ENCODE measurements at places on chromosomes 1 and 21.

- DNase-seq: no peak
- no peak overlapping the region for H3K4me3 ChIP-seq
- H3K4me1 ChIP-seq: no peaks in the 10 kb centered on the region
- H3K36me3 ChIP-seq: no peaks in the 10 kb centered on the region
- H3K27ac ChIP-seq: no peak overlapping the region
Measured at GRCh38 chr1:220966041-220966440, 86.8 kb downstream of the HLX start.

DNA sequence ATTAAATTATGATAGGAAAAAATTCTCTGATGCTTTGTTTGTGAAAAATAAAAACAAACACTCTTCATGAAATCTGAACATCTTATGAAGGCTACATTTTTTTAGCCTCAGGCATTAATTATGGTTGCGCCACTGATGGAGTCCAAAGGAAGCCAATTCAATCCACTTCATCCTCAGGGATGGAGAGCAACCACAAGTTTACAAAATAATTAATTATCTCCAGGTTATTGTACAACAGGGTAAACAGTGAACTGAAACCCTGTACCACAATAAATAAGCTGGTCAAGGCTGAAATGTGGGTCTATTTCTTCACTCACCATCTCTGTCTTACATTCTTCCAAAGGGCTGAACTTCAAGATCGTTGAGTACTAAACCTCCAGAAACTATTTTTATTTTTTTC, 49.2 kb downstream of the MRPL39 start:
- peaks cover 13% of the 10 kb centered on the region for H3K36me3 ChIP-seq
- H3K4me1 ChIP-seq: peaks cover 18% of the 10 kb centered on the region
- no peak for DNase-seq
- H3K27ac ChIP-seq: no peak overlapping the region
- no peaks in the 10 kb centered on the region for H3K27me3 ChIP-seq

DNA sequence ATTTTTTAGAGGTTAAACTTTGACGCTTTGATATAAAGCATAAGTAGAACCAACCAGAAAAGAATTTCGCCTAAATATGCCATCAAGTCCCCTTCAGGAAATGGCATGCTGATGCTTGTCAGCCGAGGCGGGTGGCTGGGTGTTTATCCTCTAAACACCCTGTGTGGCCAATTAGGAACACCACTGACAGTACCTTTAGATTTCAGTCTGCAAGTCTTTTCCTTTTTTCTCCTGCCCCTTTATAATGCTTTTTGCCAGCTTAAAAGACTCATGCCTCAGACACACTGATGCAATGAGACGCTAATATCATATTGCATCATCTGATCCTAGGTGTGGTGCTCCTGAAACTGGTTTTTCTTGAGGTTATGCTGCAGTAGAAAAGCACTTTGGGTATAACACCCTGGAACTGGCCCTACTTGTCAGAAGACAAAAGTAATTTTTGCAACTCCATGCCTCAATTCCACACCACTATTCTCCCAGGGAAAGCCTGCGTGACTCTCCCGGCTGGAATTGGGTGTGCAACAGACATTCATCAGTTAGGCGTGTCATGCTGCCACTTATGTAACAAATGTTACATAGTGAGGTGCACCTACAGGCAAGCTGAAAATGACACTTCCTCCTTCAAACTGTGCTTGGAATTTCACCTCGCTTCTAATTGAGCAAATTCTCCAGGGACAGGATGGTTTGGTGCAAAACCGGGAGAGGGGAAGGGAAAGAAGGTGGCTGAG, 2.0 kb upstream of the RCC2 start:
- peaks cover 12% of the 10 kb centered on the region for H3K4me1 ChIP-seq
- no peak for DNase-seq
- peaks cover 23% of the 10 kb centered on the region for H3K36me3 ChIP-seq

- peaks cover 12% of the 10 kb centered on the region for H3K27me3 ChIP-seq
- no peak overlapping the region for H3K4me3 ChIP-seq
- DNase-seq: no peak
- H3K36me3 ChIP-seq: no peaks in the 10 kb centered on the region
Measured at GRCh38 chr21:31918250-31918775, 45.5 kb downstream of the HUNK start.

DNA sequence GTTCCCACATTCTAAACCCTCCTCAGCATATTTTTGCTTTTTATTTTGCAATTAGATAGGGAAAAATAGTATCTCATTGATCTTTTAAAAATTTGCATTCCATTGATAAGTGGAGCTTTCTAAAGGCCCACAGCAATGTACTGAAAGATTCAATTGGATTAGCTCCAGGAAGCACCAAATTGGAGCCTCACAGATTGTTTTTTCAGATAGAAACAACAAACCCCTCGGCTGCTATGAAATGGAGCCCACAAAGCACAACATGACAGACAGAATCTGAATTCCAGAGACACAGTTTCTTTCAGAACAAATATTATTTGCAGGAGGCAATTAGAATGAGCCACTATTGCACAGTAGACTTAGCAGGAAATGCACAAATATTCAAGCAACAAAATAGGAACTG, 58.9 kb upstream of the KIF26B start:
- no peak overlapping the region for H3K27ac ChIP-seq
- no peak overlapping the region for H3K4me3 ChIP-seq
- H3K27me3 ChIP-seq: no peaks in the 10 kb centered on the region
- no peak for DNase-seq
- no peaks in the 10 kb centered on the region for H3K4me1 ChIP-seq

DNA sequence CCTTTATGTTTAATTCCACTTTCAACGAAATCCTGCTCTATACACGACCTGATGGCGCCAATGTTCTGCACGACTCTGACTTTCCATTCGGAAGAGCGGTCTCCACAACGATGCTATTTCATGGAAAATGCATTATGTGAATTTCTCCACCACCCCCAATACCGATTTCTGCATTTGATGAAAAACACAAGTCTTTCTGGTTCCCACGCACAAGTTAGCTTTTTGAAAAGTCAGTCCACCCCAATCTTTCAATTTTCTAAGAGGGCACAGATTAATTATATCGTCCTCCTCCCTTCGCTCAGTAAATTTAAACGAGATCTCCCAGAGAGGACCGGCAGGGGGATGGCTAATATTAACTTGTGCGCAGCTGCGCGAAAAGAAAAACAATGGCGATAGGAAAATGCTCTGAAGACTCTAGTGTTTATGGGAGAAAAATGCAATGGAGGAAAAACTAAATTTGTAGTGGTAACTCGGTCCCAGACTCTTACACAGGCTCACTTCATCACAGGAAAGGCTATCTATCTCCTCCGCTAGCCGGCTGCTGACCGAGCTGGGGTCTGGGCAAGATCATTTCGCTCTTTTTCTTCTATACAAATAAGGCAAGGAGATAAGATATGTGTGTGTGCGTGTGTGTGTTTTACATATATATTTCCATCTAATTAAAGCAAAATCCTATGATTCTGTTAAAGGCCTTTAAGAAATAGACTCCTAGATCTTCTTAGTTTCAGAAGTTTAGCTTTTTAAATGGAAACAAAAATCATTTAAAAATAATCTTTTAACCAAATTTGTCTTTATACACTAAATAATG, 1.2 kb upstream of the LHX8 start:
- H3K4me1 ChIP-seq: no peaks in the 10 kb centered on the region
- H3K27ac ChIP-seq: no peak overlapping the region
- peaks cover 71% of the 10 kb centered on the region for H3K27me3 ChIP-seq
- H3K4me3 ChIP-seq: no peak overlapping the region
- DNase-seq: no peak

DNA sequence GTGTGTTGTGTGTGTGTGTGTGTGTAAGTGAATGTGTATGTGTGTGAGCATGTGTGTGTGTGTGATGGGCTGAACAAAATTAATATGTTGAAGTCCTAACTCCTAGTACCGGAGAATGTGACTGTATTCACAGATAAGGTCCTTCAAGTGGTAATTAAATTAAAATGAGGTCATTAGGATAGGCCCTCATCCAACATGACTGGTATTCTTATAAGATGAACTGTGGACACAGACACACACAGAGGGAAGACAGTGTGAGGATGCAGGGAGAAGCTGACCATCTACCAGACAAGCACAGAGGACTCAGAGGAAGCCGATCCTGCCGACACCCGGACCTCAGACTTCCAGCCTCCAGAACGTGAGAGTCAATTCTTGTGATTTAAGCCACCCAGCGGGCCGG, 91.2 kb upstream of the PGBD5 start:
- H3K36me3 ChIP-seq: no peaks in the 10 kb centered on the region
- no peak for DNase-seq

DNA sequence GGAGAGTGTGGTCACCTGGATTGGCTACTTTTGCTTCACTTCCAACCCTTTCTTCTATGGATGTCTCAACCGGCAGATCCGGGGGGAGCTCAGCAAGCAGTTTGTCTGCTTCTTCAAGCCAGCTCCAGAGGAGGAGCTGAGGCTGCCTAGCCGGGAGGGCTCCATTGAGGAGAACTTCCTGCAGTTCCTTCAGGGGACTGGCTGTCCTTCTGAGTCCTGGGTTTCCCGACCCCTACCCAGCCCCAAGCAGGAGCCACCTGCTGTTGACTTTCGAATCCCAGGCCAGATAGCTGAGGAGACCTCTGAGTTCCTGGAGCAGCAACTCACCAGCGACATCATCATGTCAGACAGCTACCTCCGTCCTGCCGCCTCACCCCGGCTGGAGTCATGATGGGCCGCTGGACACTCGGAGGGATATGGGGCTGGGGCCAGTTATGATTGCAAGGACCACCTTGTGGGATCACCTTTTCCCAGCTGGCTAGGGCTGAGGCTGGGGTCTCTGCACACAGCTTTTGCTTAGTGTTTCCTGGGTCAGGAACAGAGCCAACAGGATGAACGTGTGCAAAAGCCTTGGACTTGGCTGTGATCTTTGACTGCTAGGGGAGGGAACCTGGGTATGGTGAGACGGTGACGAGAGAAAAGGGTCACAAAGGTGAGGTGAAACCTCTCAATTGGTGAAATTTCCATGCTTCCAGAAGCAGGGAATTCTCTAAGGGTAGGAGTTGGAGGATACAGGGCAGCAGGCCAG, 4.3 kb upstream of the GNAI3 start:
- no peak overlapping the region for H3K4me3 ChIP-seq
- peaks cover 27% of the 10 kb centered on the region for H3K4me1 ChIP-seq
- H3K27me3 ChIP-seq: no peaks in the 10 kb centered on the region
- H3K27ac ChIP-seq: no peak overlapping the region

DNA sequence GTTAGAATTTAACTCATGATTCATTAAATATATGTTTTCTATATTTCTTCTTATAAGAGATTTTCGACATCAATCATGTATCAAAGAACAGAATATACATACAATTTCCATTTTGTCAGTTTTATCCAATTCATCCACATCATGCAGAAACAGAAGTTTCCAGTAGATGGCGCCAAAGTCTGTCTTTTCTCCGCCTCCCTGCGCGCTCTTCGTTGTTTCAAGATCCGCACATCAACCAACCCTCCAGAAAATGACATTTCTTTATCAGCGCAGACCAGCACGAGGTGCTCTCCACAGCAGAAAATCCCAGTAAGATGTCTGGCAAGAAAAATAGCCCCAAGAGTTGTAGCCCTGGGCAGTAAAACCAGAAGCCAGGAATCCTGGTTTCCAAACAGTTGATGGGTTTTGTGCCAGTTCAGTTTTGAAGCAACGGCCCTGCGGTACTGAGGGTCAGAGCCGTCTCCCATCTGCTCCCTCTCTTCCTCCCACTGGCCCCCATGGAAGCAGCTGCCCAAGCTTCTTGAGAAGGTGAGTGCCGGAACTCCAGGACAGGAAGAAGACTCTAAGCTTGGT, 38.6 kb upstream of the GPR137B start:
- H3K4me1 ChIP-seq: no peaks in the 10 kb centered on the region
- no peaks in the 10 kb centered on the region for H3K36me3 ChIP-seq
- no peaks in the 10 kb centered on the region for H3K27me3 ChIP-seq
- peak; percentile 61 for DNase-seq

- no peaks in the 10 kb centered on the region for H3K36me3 ChIP-seq
- H3K27ac ChIP-seq: peak overlapping the region; percentile 5
- peak overlapping the region; percentile 82 for H3K4me3 ChIP-seq
- peaks cover 54% of the 10 kb centered on the region for H3K27me3 ChIP-seq
- H3K4me1 ChIP-seq: peaks cover 8% of the 10 kb centered on the region
Measured at GRCh38 chr1:32539584-32540571, 651 bp downstream of the ZBTB8A start.

DNA sequence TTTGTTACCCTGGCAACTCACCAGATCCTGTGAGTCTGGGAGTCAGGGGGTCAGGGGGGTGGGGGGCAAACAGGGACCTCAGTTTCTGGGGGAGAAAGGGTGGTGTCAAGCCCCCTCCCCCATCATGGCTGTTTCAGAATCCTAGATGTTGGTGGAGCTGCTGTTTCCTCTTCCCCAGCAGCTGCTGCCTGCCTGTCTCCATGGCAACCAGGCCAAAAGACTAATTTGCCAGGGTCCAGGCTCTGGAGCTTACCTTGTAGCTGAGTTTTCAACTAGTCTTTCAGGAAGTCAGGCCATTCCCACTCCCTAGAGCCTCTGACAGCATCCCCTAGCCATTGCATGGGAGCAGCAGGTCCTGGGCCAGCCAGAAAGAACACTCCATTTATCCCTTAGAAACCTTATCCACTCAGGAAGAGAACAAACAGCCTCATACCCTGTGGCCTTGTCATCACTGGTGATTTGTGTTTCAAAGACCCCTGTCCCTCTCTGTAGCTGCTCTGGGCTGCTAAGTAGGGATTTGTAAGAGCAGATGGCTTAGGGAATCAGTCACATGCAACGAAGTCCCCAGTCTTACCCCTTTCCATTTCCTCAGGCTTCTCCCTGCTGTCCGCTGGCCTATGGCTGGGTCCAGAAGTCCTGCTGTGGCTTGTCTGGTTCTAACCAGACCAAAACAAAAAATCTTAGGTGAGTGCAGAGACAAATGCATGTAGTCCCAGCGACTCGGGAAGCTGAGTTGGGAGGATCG, 21.5 kb upstream of the STMN1 start:
- peaks cover 5% of the 10 kb centered on the region for H3K27me3 ChIP-seq
- DNase-seq: no peak
- no peak overlapping the region for H3K27ac ChIP-seq

DNA sequence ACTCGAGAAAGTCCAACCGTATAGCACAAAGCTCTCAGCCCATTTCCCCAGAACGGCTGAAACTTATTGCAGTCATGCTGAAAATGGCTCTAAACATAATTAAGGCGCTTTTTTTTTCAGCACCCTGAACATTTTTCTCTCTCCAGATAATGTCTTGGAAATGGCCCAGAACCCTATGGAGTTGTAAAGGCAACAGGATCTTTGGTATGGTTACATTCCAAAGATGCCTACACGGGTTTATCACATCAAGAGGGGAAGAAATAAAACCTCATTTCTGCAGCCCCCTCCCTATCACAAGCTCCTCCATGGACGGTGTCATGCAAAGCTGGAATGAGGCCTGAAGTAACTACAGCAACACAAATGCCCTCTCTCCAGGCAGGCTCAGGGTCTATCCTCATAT, 126.4 kb upstream of the GALNT2 start:
- H3K4me1 ChIP-seq: no peaks in the 10 kb centered on the region
- H3K27ac ChIP-seq: no peak overlapping the region
- DNase-seq: no peak
- H3K4me3 ChIP-seq: no peak overlapping the region

DNA sequence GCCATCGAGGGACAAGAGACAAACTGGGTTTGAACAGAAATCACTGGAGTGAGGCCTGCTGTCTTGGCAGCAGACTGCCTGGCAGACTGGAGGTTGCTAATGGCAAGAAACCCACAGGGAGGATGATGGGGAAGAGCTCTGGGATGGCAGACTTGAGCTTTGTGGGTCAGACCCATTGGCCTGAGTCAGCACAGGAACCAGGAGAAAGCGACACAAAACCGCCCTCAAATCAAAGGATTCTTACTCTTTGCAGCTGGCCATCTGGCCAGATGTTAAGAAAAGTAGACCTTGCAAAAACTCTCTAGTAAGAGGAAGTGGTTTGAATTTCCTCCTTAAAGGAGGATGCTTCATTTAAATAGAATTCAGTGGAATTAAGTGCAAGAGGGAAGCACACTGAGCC, 195.2 kb upstream of the JUN start:
- H3K4me3 ChIP-seq: no peak overlapping the region
- DNase-seq: no peak
- H3K27ac ChIP-seq: no peak overlapping the region
- H3K4me1 ChIP-seq: peaks cover 11% of the 10 kb centered on the region
- no peaks in the 10 kb centered on the region for H3K27me3 ChIP-seq
- H3K36me3 ChIP-seq: peaks cover 4% of the 10 kb centered on the region
